Effector memory CD8-positive, alpha-beta T cell (primary cell): ENCODE measurements at places on chromosomes 3 and 15.

GRCh38 chr3:64450396-64450956 lies 225.2 kb upstream of the PRICKLE2 start:
- DNase-seq = no peak

DNA sequence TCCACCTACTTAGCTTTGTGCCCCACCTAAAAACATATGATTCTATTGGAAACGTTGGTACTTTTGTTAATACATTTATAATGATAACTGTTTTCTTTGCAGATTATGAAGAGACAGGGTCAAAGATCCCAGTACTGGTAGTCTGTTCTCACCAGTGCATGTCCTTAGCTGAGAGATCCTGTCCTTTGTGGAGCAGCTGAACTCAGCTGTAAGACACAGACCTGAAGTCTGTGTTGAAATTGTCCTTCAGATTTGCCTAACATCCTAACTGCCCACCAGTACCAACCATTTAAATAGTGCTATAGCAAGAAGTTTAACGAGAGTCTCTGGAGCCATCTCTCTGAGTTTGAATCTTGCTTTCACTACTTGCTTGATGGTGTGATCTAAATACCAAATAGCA lies 398.7 kb downstream of the FEZF2 start:
- DNase-seq = no peak

DNA sequence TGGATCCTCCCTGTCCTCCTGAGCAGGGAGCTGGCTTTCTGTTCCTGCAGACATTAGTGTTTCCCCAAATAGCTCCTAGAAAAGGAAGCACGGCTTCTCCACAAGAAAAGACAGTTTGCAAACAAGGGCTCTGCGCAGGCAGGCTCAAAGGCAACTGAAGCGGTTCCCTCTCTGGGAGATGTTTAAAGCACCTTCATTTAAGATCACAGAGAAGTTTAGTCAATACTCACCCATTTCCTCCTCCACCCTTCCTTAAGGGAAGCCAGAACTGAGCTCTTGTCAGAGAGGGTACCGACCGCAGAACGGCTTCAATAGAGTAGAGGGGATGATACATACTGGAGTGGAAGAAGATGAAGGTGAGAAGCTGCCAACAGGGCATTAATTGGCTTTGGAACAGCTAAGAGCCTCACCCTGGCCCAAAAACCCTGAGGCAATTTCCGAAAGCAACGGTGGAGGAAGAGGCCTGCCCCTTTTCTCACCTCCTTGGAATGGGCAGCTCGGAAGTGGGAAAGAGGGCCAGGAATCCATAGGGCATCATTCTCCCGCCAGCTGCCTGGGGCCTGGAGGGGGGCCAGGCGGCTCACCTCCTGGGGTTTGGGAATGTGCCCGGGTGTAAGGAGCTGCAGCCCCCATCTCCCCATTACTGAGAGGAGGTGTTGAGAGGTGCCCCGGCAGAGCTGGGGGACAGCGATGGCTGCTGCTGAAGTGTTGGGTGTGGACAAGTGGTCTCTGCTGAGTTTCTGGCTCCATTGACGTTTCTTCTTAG lies 4.8 kb upstream of the EPHB3 start:
- DNase-seq = no peak

GRCh38 chr3:44077267-44077666 lies 164.4 kb upstream of the TOPAZ1 start:
- DNase-seq = no peak

DNA sequence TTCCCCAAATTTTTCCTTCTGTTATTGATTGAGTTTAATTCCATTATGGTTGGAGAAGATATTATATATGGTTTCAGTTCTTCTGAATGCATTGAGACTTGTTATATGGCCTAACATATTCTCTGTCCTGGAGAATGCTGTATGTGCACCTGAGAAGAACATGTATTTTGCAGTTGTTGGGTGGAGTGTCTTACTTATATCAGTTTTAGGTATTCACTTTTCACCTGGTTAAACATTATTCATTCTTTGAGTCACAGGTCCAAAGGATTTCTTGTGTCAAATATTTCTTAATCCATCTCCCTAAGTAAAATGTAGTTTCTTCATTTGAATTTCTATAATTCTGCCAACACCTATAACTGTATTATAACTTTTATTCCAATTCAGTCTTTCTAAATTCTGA lies 17.8 kb downstream of the ACKR2 start:
- DNase-seq = no peak

DNA sequence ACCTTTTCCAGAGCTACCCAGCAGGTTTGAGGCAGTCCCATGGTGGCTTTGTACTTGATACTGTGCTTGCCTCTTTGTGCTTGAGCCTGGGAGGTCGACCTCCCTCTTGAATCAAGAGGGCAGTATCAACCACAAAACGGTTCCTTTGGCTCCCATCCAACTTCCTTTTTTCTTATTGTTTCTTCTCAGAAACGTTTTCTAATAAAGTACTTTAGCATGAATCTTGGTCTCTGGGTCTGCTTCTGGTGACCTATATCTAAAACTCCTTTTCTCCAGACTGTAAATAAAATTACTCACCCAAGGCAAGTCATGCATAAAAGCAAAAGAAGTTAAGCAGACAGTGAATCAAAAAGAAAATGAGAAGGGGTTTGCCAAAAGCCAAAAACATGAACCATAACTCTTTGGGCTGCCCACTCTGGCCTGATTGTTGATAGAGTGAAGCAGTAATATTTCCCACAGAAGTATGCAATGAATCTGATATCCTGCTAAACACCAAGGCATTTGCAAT lies 112.2 kb upstream of the SLC4A7 start:
- DNase-seq = no peak

- no peak for DNase-seq
Measured at GRCh38 chr15:78959360-78959759, 14.5 kb upstream of the CTSH start.

DNA sequence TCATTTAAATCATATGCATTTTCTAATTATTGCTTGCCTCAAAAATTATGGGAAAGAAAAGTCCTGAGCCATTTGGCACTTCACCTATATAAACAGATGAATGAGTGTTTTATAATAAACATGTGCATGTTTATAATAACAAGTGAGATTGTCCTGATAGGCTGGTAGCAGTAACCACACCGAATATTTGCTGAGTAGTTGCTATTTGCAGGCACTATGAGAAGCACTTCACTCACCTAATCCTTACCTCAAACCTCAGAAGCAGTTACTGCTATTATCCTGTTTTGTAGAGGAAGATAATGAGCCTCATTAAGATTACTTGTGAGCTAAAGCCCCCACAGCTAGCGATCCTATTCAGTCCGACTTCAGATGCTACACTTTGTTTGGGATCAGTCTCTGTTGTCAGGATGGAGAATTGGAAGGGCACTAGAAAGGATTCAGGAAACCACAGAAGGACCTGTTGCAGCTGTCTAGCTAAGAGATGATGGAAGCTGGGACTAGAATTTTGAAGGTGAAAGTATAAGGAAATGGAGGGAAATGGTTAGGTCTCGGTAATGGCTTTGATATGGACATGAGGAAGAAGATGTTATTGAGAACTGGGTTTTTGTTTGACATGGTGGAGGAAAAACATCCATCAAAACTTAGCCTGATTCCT lies 28.4 kb upstream of the MAGI1 start:
- DNase-seq = no peak

DNA sequence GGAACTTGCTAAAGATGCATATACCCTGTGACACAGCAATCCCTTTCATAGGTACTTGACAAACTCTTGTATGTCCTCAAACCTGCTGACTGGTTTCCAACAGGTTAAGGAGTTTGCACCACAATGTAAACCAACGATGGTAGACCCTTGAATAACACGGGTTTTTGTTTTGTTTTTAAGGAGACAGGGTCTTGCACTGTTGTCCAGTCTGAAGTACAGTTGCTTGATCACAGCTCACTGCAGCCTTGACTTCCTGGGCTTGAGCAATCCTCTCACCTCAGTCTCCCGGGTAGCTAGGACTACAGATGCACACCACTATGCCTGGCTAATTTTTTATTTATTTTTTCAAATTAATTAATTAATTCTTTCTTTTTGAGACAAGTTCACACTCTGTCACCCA lies 23.3 kb downstream of the SIN3A start:
- no peak for DNase-seq

- DNase-seq = no peak
Measured at GRCh38 chr15:52082197-52083036, 30.2 kb downstream of the BCL2L10 start.

DNA sequence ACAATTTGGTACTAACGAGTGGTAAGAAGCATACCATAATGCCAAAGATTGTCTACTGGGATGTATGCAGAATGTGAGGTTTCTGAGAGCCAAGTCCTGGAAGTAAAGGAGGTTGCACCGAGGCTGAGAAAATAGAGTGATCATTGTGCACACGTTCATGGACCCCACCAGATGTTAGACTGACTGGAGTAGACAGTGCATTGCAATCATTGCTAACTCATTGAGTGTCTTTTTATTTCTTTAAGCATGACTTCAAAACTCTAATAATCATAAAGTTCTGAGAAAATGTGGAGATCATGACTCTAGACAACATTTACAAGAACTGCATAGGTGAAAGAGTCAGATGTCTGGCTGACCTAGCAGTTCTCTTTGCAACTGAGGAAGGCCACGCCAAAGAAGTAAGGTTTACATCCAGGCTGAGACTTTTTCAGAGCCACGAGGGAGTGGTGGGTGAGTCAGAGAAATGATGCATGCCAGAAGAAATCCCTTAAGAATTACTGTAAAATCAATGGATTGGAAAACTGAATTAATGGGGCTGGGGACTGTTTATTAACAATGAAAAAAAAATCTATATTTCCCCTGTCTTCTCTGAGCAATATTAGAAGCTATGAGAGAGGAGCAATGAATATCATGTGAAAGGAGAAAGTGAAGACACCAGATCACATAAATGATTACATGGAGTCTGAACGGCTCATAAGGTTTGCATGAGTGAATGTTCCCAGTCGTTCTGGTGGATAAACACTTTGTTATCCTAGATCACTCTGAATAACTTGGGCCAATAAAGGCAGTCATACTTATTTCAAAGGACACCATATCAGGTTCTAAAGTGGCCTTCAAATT lies 76.0 kb upstream of the SLC25A26 start:
- no peak for DNase-seq

GRCh38 chr3:139111392-139112229 lies 66.9 kb upstream of the PRR23C start:
- DNase-seq = peak; percentile 27

GRCh38 chr3:193068365-193068764 lies 150.7 kb upstream of the MB21D2 start:
- DNase-seq = no peak

GRCh38 chr3:42501681-42502428 lies 588 bp upstream of the VIPR1 start:
- DNase-seq = peak; percentile 28

- DNase-seq = no peak
Measured at GRCh38 chr3:21672303-21672702, 78.7 kb downstream of the ZNF385D start.

GRCh38 chr3:14211621-14212020 lies 33.0 kb downstream of the LSM3 start:
- no peak for DNase-seq

DNA sequence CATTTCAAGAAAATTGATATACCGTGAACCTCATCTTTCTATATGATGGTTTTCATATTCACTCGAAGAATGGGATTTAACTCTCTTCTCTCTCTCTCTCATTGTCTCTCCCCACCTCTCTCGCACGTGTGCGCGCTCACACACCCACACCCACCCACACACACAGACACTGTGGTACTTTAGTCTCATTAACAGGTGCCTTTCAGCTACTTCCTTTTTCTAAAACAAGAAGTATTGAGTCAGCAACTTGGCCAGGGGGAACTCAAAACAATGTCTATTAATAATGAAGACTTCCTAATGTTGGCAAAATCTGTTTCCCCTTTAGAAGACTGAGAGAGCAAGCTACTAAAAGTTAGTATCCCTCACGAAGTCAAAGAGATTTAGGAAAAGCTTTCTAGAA lies 150.7 kb downstream of the TMCO5A start:
- no peak for DNase-seq

DNA sequence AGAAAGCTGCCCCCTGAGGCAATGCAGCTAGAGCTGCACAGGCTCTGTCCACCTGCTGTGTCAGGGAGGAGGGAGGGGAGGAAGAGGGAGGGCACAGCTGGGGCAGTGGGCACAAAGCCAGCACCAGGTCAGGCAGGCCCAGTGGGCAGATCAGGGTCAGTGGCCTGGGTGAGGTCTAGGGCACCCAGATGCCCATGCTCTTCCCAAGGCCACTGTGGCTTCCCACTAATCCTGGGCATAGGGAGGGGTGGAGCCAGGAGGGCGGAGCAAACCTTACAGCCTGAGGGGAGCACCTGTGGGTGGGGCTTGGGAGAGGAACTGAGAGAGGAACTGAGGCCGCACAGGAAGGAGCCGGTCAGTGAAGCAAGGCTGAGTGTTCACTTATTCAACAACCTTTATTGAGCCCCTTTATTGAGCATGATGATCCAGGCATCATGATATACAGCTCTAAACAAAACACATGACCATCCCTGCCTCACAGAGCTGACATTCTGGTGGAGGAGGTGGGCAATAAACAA lies 55.0 kb downstream of the RHCG start:
- no peak for DNase-seq

DNA sequence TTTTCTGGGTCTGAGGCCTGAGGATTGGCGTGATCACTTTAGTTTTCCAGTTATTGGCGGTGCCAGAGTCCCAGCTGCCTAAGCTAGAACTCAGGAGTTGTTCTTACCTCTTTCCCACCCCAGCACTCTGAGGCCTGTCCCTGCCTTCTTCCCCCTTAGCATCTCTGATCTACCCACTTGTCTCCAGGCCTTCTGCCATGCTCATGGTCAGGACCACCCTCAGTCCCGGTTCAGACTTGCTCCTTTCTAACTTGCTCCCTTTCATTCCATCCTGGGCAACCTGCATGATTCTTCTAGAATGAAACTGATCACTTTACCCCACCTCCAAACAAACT lies 15.7 kb downstream of the ACOX2 start:
- no peak for DNase-seq

DNA sequence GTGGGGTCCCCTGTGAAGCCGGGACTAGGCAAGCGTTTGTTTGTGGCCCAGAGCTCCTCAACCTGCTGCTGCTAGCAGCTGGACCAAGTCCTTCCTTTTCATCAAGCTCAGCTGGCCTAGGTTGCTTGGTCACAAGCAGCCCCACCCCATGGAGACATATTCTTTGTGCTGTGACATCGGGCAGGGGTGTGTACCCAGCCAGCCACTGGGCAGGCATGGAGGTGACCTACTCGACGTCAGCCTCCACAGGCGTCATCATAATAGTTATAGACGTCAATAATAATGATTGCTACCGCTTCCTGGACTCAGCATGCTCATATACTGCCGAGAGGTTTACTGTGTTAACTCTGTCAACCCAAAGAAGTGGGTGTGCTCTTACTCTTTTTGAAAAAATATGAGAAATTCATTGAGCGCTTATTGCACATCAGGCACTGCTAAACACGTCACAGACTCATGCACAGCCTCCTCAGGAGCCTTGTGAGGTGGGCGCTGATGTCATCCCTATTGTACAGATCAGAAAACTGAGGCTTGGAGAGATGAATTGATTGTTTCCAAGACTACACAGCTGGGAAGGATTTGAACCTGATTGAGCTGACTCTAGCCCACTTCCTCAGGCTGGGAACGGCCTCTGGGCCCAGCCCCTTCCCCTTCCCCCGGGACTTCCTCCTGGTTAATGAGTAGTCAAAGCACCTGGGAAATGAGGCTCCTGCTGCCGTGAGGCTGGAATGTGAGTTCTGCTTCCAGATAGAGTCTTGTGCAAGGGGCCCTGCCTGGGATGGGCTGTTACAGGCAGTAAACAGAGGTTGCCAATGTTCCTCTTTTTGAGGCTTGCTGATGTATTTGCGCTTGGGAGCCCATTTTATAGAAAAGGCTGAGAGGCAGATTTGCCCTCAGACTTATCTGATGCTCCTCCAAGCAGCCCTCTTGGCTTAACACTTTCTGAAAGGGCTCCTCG lies 16.2 kb downstream of the SLC6A6 start:
- no peak for DNase-seq
